CD4-positive, alpha-beta T cell treated with Interleukin-10 for 1 hour (primary cell): ENCODE measurements at places on chromosomes 4 and X.

DNA sequence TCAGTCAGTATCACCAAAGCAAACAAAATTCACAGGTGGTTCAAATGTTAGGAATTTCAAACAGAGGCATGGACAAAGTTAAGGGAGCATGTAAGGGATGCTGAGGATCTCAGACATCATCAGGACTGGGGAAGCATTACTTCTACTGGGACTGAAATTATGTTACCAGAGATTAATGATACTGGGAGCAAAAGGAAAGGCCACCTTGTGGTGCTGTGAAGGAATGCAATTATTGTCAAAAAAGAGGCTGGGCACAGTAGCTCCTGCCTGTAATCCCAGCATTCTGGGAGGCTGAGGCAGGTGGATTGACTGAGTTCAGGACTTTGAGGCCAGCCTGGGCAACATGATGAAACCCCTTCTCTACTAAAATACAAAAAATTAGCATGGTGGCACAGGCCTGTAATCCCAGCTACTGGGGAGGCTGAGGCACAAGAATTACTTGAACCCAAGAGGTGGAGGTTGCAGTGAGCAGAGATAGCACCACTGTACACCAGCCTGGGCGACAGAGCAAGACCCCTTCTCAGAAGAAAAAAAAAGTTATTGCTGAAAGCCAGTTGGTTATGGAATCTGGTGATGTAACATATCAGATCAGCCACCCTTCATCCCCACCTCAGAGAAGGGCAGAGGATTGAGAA lies 954.3 kb downstream of the PCDH7 start:
- DNase-seq, result no peak

GRCh38 chr4:25439918-25440477 lies 62.9 kb downstream of the ANAPC4 start:
- peak; percentile 60 for DNase-seq

DNA sequence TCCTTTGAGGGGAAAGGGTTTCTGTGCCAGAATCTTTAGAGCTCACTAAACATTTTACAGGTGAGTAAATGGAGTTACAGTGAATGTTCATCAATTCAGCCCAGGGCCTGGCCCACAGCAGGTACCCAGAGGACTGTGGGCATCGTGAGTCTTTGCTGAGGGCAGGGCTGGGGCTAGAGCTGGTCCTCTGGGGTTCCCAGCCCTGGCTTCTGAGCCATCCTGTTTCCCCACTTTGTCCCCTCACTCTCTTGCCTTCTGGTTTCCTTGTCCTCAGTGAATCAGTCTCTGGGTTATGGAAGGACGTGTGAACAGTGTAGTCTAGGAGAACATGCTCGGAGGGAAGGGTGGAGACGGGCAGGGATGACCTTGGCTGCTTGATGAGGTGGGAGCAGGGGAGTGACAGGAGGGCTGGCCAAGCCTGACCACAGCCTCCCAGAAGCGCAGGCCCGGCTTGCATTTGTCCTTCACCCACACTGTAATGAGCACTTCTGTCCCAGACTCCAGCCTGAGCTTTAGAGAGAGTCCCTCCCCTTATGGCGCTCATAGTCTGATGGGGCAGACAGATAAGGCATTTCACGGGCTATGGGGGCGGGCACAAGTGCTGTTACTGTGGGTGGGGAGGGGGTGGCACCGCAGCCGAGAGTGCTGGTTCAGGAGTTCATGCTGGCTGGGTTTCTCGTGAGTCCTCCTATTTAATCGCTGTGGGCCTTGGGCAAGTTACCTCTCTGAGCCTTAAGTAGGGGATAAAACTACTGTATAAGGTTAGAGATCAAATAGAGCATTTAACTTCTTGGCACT lies 17.3 kb downstream of the TBC1D14 start:
- peak; percentile 70 for DNase-seq

DNA sequence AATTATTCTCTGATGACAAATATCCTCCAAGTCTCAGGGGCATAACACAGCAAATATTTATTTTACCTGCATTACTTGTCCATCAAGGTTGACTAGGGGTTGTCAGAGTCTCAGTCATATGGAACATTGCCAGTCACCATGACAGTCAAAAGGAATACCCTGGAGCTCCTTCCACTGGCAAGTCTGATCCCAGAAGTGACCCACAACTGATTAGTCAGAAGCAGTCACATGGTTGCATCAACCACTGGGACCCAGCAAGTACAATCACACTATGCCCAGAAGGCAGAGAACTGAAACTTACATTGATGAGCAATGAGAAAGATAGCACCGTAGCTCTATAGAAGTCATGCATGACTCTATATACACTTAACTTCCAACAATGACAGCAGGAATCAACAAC lies 41.9 kb upstream of the SOD3 start:
- no peak for DNase-seq
